Mucosa of descending colon (tissue), 3 donors: ENCODE measurements at places on chromosomes 12 and 14.

- no peak for DNase-seq
These were observed 91.0 kb downstream of the TTLL5 start for GRCh38 chr14:75752086-75752485.

DNA sequence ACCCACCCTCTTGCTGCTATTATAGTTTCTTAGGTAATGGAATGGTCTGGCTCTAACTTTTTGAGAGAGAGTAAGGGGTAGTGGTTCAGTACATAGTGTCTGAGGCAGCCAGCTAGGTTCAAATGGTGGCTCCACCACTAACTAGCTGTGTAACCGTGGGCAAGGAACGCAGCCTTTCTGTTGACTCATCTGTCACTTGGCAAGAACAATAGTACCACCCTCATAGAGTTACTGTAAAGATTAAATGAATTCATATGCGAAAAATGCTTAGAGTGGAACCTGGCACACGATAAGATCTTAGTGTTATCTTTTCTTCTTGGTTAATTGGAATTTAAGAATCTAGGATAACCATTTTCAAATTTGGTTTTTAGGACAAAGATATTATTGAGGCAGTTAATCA is 14.0 kb downstream of the CCDC62 start:
- DNase-seq: no peak

DNA sequence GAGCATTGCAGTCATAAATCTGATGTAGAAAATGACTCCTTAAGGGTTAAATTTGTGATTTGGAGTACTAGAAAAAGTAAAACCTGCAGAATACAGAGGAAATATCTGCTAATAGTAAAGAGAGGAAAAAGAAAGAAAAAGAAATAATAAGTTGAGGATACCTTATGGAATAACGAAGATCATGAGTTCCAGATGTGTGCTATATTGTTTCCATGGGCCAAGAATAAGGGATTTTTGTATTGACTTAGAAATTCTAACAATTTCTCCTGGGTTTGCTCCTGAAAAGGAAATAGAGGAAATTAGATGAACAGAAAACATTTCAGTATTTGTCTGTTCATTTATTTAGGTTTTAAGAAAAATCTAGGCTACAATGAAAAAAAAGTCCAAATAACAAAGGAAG is 115.3 kb downstream of the ALG10B start:
- no peak for DNase-seq

DNA sequence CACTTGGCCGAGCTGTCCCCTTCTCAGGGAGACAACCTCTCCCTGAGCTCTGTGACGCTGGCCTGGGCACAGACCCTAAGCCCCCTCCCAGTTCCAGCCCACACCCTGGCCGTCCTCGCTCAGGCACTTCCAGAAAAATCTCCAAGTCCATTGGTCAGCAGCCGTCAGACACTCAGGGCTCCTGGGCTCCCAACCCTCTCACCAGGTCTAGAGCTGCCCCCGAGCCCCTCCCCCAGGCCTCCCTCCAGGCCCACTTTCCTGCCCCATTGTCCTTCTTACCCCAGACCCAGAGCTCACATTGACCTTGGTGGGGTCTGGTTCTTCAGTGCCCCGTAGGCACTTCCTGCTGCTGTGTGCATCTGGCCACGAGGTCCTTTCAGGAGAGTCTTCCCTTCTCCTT is 249.3 kb upstream of the RTL1 start:
- DNase-seq: no peak

GRCh38 chr12:132773077-132773955 is 11.7 kb upstream of the ANKLE2 start:
- no peak for DNase-seq

- DNase-seq: no peak
These were observed 206.4 kb downstream of the ERC1 start for GRCh38 chr12:1197264-1198018.

- DNase-seq: no peak
These were observed 447.5 kb downstream of the PCNX1 start for GRCh38 chr14:71354801-71355200.

DNA sequence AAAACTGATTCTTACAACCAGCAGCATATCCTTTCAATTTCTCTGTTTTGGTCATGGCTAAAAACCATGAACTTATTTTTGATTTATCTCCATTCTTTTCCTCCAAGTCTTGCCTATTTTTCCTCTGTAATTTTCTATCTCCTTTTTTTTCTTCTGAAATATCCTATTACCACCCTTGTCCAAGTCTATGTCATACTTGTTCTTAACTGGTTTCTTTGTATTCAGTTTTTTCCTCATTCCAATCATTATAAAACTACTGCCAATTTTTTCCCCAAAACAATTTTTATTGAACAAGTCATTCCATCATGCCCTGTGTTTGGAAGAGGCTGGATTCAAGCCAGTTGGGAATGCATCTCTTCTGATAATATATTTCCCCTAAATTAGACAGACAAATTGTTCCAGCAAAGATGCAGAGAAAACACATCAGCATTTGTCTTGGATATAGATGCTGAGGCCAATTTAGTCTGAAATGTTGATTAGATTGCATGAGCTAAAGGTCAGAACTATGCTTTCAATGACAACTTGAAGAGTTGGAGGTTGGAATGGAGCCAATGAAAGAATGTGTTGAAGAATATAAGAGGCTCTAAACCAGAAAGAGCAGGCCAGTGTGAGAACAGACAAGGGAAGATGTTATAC is 30.7 kb downstream of the OTOGL start:
- DNase-seq: no peak

DNA sequence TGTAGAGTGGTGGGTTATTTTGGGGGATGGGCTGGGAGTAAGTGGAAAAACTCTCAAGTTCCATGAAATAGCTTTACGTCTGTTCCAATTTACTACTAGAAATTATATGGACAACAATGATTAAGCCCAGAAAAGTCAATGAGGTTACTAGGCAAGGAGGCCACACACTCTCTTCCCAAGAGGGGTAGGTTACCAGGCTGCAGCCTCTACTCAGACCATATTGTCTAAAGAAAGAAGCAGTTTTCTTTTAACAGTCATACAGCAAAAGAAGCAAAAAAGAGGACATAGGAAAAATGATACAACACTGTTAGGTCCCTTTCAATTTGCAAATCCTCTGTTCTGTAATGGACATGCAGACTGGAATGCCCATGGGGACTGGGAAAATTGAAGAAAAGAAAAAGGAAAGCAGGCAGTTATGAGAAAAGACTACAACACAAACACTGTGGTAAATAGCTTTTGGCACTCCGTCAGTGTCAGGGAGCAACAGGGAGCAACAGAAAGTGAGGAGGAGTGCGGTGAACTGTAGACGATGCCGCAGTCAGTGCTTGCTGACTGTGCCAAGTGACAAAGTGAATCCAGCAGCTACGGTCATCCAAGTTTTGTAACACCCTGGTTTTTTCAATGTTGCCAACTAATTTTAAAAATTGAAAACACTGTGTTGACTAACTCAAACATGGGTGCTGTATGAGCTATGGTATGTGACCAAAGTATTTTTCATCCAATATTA is 39.8 kb upstream of the HMGA2 start:
- DNase-seq: no peak

GRCh38 chr12:101828463-101829196 is 2.1 kb downstream of the GNPTAB start:
- DNase-seq: no peak

GRCh38 chr12:93621986-93622385 is 49.5 kb downstream of the SOCS2 start:
- DNase-seq: no peak

DNA sequence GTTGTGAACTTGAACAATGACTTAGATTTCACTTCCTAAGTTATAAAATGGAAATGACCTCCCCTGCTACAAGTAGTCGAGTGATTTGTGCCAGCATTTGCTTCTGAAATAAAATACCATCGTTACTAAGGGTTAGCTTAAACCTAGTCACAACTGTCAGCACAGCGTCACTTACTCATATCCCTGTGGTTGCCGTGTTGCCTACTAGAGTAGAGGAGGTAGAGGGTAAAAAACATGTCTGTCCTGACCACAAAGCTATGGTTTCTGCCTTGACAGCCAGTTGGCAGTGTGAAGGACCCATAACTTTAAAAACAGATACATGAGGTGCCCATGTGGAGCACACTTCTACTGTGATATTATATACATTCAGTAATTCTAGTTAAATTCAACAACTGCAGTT is 234.2 kb upstream of the RGS6 start:
- no peak for DNase-seq

- no peak for DNase-seq
These were observed 34.8 kb upstream of the CD9 start for GRCh38 chr12:6165395-6165794.

DNA sequence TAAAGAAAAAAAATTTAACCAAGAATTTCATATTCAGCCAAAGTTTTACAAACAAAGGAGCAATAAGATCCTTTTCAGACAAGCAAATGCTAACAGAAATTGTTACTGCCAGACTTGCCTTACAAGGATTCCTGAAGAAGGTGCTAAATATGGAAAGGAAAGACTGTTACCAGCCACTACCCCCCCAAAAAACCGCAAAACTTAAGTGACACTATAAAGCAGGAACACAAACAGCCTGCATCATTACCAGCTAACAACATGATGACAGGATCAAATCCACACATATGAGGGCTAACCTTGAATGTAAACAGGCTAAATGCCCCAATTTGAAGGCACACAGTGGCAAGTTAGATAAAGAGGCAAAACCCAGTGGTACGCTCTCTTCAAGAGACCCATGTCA is 55.7 kb downstream of the APOBEC1 start:
- DNase-seq: no peak

DNA sequence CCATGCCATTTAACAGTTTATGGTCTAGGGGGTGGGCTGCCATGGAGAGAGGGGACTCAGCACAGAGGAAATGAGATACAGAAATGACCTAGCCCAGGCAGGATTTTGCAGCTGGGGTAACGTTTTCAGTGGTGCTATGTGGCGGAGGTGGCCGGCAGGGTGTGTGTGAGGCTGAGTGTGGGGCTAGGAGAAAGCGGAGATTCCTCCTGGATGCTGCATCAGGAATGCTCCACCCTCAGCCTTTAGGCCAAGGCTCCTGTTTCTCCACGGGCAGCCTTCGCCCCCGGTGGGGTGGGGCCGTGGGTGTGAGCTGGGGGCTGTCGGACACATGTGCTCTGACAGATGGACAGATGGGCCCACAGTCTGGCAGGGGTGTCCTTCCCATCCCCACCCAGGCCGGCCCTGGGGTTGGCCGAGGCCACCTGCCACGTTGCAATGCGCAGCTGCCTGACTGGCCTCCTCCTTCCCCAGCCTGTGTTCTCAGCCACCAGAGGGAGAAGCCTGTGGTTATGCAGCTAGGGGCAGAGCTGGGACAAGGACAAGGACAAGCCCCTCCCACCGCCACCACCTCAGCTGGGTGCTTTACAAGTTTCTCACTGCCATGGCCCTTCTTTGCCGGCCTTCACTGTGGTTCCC is 44.3 kb downstream of the TEAD4 start:
- no peak for DNase-seq

DNA sequence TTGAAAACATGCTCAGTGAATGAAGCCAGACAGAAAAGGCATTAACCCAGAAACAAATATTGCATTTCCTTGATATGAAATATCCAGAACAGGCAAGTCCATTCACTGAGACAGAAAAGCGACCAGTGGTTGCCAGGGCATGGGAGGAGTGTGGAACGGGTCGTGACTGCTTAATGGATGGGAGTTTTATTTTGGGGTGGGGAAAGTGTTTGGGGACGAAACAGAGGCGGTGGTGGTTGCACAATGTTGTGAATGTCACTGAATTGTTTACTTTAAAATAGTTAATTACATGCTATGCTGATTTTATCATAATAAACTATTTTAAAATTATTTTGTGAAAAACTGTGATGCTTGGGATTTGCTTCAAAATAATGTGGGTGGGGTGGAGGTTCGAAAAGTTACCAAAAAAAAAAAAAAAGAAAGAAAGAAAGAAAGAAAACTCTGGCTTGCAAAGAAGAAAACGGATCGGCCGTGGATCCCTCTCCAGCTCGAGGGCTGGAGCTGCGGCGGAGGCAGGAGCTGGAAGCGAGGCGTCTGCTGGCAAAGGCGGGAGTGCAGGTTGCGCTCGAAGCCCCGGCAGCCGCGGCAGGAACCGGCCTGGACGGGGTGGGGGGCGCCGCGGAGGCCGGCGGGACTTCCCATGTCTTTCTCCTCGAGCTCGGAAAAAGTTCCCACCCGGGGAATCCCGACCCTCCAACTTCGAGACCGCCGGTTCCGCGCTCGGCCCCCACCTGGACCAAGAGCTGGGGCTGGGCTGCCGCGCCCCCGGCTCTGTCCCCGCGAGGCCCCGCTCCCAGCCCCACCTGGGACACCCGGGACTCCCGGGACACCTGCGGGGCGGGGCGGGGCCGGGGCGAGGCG is 524 bp upstream of the P2RX2 start:
- DNase-seq: peak; percentile 35

- no peak for DNase-seq
These were observed 396.6 kb downstream of the SNAPC1 start for GRCh38 chr14:62158779-62159178.

GRCh38 chr12:93323625-93324329 is 53.9 kb upstream of the NUDT4 start:
- no peak for DNase-seq

DNA sequence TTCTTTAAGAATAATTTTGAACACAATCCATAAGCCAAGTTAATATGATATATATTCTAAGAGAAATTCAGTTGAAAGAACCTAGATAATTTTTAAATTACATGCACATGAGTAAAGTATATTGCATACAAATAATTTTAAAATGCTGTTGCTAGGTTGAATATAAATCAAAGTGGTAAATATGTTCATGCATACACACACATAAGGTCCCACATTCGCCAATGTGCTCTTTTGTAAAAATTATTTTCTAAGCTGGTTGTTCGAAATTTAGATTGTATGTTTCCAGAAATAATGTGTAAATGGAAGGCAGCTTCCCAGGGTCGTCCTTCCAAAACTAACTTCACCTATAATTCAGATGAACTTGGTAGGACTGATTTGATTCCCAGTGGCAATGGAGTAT is 173.7 kb upstream of the CCDC196 start:
- DNase-seq: no peak
